ENCODE measurements at places on chromosomes 3 and 15. TPM values are rescaled to one million over a fixed set of nuclear protein-coding genes. Genes with fewer than 3 reads are reported as not detected.

DNA sequence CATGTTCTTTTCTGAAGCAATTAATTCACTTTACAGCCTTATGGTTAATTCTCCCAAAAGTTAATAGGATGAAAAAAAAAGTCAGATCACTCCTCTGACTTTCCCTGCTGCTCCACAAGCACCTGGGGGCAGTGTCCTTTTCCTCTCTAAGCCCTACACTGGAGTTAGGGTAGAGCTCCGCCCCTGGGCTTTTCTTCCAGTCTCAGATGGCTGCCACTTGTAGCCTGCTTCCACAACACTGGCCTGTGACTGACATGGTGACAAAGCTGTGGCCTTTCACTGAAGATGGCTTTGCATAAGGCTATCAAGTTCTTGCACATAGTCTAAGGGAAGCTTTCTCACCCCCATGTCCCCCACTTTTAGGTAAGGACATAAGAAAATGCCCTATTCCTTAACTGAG, 1.3 kb upstream of the MON1A start:
- no peak for DNase-seq

Gene CACNA1D
- total RNA-seq, result 1.1 TPM

- no peak for DNase-seq
Measured at GRCh38 chr3:139322346-139322745, 21.5 kb upstream of the MRPS22 start.

- DNase-seq, result no peak
Measured at GRCh38 chr3:160869825-160870224, 113.8 kb downstream of the PPM1L start.

Gene ALPK3
- total RNA-seq, result 4.4 TPM

DNA sequence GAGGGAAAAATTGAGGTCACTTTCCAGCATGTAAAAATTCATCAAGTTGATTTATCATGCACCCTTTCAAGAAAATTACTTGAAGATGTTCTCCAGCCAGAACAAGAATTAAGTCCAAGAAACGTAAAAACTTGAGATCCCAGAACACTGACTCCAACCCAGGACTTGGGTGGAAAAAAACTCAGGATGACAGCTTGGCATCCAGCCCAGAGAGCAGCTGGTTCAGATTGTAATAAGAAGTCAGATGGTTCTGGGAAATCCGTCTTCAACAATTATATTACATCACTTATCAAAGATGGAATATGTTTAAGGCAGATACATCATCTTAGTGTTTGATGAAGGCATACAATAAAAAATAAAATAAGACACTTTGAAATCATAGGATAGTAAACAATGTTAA, 23.0 kb upstream of the DNAJC13 start:
- no peak for DNase-seq

Gene BRPF1
- total RNA-seq, result 36.9 TPM

Gene PDZRN3
- 12.2 TPM for total RNA-seq

Gene ATP10A
- 4.9 TPM for total RNA-seq

DNA sequence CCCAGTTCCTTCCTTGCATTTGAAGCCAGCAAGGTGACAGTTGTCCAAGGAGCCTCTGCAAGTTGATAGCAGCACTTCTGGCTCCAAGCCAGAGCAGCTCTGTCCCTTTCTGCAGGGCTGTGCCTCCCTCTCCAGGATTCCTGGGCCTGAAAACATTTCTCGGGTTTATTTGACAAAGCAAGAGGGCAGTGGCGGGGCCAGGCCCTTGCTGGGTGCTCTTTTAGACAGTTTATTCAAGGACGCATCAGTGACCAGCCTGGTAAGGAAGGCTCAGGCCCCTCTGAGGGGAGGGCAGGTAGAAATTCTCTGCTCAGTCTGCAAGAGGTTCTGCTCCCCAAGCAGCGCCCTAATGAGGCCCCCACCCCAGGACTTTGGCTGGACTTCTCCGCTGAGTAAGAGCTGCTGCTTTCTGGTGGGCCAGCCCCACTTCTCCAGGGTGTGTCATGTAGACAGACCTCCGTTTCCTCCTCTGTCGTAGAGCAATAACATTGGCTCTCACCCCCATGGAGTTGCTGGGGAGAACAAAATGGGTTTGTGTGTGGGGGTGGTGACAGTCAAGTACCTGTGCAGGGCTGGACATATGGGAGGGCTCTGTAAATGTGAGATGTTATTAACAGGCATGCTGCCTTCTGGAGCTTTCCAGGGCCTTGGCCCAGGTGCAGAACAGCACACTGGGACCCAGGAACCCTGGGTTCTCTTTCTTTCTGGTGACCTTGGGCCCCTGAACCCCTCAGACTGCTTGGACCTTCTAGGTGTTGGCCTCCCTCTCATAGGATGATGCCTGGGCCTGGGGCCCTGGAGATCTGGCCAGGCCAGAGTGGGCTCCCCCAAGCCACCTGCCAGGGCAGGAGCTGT, 146.2 kb upstream of the TLE3 start:
- DNase-seq, result no peak

Gene ISY1
- total RNA-seq, result 31.4 TPM

Gene CLDN1
- 0.14 TPM for total RNA-seq

DNA sequence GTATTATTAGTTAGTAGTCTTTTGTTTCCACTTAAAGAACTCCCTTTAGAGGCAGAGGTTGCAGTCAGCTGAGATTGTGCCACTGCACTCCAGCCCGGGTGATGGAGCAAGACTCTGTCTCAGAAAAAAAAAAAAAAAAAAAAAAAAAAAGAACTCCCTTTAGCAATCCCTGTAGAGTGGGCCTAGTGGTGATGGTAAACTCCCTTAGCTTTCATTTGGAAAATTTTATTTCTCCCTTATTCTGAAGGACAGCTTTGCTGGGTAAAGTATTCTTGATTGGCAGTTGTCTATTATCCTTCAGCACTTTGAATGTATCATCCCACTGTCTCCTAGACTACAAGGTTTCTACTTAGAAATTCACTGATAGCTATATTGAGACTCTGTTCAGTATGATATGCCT, 46.0 kb downstream of the RPL39L start:
- DNase-seq, result no peak

GRCh38 chr3:16498130-16498890, 15.2 kb downstream of the RFTN1 start:
- DNase-seq, result no peak

Gene CLDN16
- not detected for total RNA-seq

Gene DPPA2
- 1.1 TPM for total RNA-seq
